Muscle of arm (tissue), 14 donors: ENCODE measurements at places on chromosomes 16 and 17.

GRCh38 chr17:43176119-43176570 lies 5.1 kb downstream of the NBR1 start:
- DNase-seq, result no peak

DNA sequence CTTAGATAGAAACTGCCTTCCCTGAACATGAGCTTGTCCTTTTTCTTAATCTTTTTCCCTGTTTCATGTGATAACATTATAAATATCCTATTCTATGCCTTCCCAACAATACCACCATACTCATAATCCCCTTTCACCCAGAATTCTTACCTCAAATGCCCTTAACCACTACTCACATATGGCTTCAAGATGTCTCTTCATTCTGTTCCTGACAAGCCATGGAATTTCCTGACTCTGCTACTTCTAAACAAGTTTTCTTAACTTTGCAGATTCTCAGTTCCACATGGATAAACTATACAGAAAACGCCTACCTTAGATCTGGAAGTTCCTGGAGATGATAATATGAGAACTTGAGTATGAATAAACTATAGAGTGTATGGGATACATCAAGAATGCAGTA lies 1217.8 kb downstream of the CDH8 start:
- DNase-seq, result no peak

DNA sequence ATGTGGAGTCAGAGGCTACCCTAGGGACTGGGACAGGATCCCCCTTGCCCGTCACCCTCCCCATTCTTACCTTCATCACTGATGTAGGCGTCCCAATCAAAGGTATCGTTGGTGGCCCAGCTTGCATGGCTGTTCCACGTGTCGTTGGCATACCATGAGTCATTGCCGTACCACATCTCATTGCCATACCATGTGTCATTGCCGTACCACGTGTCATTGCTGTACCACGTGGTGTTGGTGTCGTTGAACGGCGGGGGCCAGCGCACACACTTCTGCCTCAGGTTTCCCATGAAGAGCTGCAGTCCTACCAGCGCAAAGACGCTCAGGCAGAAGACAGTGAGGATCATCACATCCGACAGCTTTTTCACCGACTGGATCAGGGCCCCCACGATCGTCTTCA lies 4.8 kb downstream of the SCN4A start:
- DNase-seq, result no peak

- no peak for DNase-seq
Observed at GRCh38 chr17:75096082-75096625, 8.4 kb downstream of the SLC16A5 start.

- no peak for DNase-seq
Observed at GRCh38 chr17:70271200-70271599, 101.9 kb downstream of the KCNJ2 start.

- DNase-seq, result no peak
Observed at GRCh38 chr16:82859662-82860061, 232.9 kb downstream of the CDH13 start.

DNA sequence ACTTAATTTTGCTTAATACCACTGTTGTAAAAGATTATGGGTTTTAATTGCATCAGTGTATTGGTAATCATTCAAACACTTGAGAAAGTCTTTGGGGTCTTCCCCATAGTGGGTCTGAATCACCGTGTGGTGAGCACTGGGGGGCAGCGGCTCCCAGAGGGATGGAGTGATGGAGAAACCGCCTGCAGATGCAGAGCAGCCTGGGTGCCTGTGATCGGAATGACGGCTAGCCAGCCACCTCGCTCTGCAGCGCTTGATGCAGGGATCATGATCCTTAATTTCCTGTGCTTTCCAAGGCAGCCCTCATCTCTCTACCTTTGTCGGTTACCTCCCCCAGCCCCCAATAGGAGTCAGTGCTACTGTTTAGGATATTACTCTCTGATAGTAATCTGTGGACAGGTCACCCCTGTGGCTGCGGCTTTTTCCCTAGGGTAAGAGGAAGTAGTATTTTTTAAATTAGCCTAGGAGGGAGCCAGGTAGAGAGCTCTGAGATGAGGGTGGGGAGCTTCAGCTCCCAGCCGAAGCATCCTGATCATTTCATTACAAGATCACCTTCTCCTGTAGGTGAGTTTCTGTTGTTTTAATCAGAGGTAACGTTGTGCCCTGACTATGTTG lies 135.6 kb downstream of the MSI2 start:
- no peak for DNase-seq

DNA sequence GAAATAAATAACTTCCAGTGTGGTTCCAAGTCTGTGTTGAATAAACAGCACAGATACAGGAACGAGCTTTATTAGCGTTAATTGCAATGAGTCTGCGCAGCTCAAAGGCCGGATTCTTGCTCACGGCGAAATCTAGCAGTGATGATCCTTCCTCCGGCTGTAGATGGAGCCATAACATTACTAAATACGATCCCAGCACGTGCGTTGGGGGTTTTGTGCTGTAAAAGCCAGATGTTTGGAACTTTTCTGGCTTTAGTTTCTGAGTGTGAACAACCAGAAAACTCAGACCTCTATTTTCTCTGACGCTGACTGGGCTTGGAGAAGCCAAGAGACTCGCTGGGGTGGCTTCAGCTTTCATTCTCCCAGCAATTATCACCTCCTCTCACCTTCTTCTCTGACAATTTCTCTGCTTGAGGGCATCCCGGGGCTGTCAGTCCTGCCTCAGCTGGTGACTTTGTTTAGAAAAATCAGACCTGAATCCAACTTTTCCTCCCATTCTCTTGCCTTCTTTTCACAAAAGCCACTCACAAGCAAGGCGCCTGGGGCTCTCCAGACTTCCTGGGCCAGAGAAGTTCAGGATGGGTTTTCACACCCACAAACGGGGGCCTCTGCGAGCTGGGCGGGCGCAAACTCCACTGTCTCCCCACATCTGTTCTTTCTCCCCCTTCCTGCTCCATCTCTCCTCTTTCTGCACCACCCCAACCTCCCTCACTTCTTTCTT lies 47.1 kb upstream of the AKTIP start:
- peak; percentile 90 for DNase-seq

DNA sequence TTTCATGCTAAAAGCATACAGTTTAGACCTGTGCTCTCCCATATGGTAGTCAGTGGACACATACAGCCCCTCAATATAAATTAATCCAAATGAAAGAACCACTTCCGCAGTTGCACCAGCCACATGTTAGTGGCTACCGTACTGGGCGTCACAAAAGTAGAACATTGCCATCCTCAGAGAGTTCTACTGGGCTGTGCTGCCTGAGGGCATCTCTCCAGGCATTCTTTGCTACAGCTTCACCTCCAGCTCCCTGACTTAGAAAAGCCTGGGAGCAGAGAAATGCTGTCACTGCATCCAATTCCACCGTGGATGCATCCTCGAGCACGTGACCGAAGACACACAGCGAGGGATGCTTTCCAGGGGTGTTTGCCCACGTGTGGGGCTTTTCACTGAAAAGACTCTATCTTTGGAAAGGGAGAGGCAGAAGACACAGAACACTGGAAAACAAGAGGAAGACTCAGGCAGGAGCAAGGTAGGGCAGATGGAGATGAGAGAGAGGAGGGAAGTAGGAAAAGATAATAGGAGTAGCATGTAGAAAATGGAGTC lies 86.4 kb downstream of the GAS7 start:
- DNase-seq, result no peak

DNA sequence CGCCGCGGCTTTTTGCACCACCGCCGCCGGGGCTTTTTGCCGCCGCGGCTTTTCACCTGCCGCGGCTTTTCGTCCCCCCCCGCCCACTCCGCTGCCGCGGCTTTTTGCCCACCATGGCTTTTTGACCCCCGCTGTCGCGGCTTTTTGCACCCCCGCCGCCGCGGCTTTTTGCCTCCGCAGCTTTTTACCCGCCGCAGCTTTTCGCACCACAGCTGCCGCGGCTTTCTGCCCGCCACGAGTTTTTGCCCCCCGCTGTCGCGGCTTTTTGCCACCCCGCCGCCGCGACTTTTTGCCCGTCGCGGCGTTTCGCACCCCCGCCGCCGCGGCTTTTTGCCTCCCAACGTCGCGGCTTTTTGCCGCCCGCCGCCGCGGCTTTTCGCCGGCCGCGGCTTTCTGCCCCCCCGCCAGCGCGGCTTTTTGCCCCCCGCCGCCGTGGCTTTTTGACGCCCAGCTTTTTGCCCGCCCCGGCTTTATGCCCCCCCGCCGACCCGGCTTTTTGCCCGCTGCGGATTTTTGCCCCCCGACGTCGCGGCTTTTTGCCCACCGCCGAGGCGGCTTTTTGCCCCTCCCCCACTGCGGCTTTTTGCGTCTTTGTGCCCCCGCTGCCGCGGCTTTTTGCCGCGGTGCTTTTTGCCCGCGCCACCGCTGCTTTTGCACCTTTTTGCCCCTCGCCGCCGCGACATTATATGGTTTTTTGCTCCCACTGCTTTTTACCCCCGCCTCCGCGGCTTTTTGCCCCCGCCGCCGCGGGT lies 1343.6 kb downstream of the TP53TG3F start:
- DNase-seq, result no peak

DNA sequence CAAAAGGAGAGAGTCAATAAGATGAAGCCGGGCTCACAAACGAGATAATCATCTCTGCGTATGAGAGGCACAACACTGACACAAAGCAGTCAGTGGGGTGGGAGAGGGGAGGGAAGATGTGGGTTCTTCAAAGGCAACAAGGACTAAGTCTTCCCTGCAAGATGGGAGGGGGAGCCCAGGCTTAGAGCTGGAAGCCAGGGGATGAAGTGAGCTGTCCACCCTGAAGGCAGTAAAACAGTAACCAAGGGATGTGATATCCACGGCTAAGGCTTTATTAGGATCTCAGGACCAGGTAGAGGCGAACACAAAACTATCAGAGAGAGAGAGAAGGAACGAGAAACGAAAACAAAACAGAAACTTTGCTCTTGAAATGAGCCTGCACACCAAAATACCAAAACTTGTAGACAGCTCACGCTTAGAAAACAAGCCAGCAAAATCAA lies 115.9 kb downstream of the DYNLRB2 start:
- DNase-seq, result no peak

- no peak for DNase-seq
Observed at GRCh38 chr16:77548151-77548550, 113.3 kb upstream of the ADAMTS18 start.
